ENCODE measurements at places on chromosomes 5 and 9. TPM values are rescaled to one million over a fixed set of nuclear protein-coding genes. Genes with fewer than 3 reads are reported as not detected.
A peak's percentile ranks its signal among the peaks of the same experiment; 100 is the strongest.

GRCh38 chr9:125629446-125629845, 77.6 kb downstream of the MAPKAP1 start:
- no peak for DNase-seq

- DNase-seq, result no peak
These were observed 56.4 kb downstream of the NIPSNAP3B start for GRCh38 chr9:104820336-104820735.

DNA sequence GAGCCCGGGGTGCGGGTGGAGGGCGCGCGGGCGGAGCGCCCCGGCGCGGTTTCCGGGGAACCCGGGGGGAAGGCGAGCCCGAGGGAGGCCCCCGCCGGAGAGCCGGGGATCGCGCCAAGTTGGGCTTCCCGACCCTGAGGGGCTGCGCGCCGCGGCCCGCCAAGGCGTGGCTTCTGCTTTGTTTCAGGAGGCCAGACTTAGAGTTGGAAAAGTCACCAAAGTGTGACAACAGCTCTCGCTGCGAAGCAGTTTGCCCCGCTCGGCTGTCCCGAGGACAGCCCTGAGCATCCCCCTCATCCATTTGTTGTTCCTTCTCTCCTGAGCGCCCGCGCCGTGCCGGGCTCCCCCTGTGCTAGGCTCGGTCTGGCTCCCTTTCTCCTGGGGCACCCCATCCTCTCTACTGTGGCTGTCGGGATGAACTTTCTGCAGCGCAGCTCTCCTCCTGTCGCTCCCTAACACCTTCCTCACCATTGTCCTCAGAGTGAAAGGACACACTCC, 410 bp downstream of the GLIPR2 start:
- DNase-seq, result peak; percentile 43

DNA sequence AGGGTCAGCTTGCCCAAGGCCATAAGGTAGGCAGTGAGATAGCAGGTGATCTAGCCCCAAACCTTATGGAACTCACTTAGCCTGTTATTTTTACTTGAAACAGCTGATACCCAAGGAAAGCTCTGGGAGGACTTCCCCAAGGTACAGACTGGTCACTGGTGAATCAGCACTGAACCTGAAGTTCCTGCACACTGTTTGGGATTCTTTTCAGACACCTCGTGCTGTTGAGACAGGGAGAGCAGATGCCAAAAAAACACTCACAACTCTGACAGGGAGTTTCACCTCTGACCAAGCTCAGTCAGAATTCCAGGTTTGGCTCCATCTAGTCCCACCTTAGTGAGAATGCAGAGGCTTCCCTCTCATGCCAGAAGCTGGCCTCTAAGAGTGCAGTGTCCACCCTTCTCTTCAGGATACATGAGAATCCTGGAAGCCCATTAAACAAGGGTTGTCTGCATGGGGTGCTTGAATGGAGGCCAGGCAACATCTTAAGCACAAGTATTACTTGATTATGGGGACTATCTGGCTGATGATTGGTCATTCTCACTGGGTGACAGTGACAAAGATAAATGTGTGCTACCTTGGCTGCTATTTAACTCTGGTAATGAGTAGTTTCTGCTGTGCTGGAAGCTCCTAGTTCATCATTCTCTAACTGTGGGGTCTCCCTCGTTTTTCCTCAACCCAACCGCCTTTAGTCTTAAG, 122.8 kb upstream of the SLIT3 start:
- no peak for DNase-seq

- DNase-seq, result no peak
These were observed 4.1 kb downstream of the CFAP95 start for GRCh38 chr9:69824499-69825252.

GRCh38 chr5:67437905-67438845, 241.6 kb upstream of the CD180 start:
- DNase-seq, result no peak

Gene FCN1
- polyA plus RNA-seq, result 149 TPM

- DNase-seq, result no peak
These were observed 181.7 kb upstream of the CD180 start for GRCh38 chr5:67378256-67378655.

Gene PRRT1B
- polyA plus RNA-seq, result 1.7 TPM

- no peak for DNase-seq
These were observed 14.1 kb downstream of the PDLIM4 start for GRCh38 chr5:132271251-132272246.

- no peak for DNase-seq
These were observed 1089.2 kb downstream of the PTPRD start for GRCh38 chr9:9523476-9524139.

DNA sequence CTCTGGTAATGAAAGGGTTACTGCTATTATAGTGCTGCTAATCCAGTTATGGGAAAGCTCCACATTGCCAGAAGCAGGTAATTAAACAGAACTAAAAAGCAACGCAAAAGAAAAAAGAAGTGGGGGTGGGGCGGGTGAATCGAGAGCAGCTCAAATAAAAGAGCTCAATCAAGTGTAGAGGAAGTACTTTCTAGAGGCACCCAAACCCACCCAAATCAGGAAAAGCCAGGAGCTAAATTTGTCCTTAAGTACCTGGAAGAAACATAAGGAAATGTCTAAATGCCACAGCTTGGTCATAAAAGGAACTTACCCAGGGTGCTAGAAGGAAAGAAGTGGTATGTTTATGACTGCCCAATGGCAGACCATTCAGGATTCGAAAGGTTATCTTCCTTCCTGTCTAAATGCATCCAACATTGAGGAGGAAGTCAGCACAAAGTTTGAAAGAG, 2.4 kb upstream of the RNF145 start:
- peak; percentile 58 for DNase-seq

Gene BTNL3
- 0.47 TPM for polyA plus RNA-seq

Gene IL4
- not detected for polyA plus RNA-seq

DNA sequence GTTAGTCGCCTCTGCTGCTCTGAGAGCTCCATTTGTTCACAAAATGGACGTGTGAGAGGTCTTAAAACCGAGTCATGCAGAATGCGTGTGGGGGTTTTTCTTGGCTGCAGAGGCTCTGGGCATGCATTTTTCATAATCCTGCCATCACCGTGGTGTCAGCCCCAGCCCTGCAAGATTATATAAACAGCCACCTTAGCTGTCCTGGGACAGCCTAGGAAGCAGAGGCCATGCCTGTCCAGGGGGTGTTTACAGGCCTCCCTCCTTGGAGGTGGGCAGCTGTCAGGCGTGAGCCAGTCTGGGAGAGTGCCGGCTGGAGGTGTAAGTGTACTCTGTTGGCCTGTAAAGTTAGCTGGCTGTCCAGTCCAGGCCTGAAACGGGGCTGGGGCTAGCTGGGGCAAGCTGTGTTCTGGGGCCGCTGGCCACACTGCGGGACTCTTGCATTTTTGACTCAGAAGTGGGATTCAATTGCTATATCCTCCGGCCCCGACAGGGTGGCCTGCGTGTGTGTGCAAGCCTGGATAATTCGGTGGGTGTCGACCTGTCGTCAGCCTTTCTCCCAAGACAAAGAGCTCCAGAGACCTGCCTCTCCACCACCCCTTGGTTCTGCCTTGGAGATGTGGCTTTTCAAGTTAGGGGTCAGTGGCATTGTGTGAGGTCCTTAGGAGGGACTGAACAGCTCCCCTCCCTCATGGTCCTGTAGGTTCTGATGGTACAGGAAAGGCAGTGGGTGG, 2.4 kb downstream of the WNK2 start:
- no peak for DNase-seq

DNA sequence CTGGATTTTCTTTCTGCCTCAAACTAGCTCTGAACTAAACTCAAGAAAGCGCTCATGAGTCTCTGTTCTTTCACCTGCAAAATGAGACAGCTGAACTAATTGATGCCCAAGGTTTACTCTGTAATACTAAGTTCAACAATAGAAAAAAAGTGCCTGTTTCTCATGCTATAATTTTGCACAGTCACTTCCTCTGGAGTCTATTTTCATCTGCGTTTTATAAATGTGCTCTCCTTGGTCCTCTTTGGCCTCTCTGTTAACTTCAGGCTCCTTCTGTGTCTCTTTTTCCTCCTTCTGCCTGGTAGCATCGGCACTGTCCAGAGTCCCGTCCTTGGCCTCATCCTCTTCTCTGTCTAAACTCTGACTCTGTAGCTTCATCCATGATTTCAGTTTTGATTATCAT, 311.9 kb upstream of the TLE4 start:
- no peak for DNase-seq

DNA sequence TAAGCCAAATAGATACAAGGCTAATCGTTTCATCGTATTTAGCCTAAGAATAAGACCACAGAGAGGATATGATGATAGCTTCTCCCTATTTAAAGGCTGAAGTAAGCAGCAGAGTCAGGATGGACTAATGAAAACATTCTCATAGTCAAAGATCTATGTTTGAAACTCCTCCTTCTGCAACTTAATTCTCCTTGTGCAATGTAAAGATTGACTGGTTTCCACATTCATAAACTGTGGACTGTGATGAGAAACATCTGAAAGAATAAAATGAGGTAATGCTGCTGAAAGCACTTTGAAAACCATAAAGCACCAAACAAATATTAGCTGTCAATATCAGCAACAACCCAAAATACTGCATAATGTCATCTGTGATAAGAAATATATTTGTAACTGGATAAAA, 361.9 kb downstream of the CSNK1G3 start:
- DNase-seq, result no peak

- no peak for DNase-seq
These were observed 38.4 kb downstream of the NACC2 start for GRCh38 chr9:136056546-136057235.

DNA sequence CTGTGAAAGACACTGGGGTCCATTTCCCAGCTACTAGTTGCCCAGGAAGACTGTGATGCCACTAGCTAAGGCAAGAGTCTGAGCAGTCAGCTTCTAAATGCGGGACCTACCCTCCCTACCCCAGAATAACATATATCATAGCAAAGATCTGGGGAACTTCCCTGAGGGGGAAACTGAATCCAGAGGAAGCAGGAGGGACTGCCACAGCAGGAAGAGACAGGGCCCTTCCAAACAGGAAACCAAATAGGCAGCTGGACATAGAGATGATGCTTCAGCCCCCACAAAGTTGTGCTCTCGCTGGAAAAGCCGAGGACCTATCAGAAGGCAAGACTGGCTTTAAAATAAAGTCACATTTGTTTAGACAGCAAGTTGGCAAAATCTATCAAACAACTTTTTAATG, 51.1 kb downstream of the KLHL3 start:
- DNase-seq, result no peak

Gene PAX5
- 0.47 TPM for polyA plus RNA-seq

DNA sequence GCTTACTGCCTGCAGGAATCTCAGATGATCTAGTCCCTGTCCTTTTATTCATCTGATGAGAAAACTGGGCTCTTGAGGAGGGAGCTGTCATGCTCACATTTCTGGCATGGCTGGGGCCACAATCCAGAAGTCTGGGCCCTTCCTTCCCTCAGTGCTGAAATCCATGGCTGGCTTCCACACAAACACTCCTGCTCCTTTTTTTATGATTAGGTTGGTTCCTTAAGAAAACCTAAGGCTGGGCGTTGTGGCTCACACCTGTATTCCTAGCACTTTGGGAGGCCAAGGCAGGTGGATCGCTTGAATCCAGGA, 1.3 kb downstream of the ACER2 start:
- no peak for DNase-seq

- no peak for DNase-seq
These were observed 18.7 kb downstream of the KCNIP1 start for GRCh38 chr5:170522211-170523141.

Gene PDZD2
- polyA plus RNA-seq, result 16.2 TPM

GRCh38 chr9:93826905-93827544, 128.1 kb downstream of the BARX1 start:
- DNase-seq, result no peak

- DNase-seq, result no peak
These were observed 53.6 kb downstream of the GADD45G start for GRCh38 chr9:89658401-89658800.

DNA sequence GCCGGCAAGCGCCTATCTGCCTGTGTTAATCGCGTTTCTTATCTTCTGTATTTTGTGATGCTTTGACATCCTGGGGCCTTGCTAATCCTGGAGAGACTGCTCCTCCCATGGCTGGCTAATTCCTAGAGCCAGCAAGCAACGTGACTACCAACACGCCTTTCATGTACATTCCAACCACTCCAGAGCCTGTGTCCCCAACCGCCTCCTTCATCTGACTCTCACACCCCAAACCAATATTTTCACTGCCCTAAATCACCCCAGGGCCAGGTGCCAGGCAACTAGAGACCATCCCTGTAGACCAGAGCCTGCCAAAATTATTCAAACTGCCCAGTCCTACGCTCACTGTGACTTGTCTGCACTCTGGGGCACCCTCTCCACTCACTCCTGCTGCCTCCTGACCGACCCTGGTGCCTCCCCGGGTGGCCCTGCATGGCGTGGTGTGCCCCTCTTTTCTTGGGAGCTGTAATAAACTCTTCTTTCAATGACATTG, 50.5 kb upstream of the COL5A1 start:
- no peak for DNase-seq

- no peak for DNase-seq
These were observed 4.5 kb downstream of the CCDC180 start for GRCh38 chr9:97311798-97312500.

DNA sequence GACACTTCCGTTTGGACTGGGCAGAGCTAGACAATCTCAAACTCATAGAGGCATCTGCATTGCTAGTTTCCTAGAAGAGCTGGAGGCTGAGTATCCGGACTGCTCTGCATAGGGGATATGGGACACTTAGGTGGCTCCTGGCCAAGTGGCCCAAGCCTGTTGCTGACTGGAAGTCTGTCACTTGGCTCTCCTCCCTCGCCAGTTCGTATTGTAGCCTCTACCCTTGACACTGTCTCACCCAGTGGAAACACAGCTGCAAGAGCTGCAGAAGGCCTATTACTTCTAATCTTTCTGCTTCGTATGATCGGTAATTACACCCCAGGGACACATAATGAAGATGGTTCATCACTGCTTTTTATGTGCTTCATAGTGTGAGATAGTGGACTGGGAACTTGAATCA, 34.7 kb downstream of the ITGA1 start:
- DNase-seq, result peak; percentile 93

Gene SLC6A3
- polyA plus RNA-seq, result 1.1 TPM

DNA sequence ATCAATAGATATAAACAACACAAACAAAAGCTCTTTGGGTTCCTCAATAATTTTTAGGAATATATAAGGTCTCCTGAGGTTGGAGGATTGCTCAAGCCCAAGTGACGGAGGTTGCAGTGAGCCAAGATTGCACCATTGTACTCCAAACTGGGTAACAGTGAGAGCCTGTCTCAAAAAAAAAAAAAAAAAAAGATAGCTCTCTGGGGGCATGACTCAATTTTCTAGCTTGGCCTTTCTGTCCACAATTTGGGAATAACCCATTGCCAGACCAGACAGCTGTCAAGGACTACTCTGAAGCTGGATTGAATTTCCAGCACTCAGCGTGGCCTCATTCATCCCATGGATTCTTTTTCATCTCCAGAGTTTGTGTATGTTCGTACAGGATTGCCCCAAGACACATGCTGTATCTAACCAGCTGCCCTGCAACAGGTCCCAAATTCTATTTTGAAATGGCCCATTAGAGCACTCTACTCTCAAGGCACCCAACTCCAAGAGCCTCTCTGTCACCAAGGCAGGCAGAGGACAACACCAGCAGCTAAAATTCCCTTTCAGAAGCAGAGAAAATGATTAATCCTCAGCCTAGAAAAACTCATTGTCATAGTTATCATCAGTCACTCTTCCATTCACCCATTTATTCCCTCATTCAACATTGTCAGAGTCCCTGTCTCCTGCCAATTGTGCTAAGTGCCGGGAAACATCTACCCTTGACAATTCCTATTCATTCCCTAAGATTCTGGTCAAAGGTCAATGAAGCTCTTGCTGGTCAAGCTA, 8.7 kb downstream of the FAM193B start:
- DNase-seq, result no peak

- no peak for DNase-seq
These were observed 138.1 kb downstream of the SV2C start for GRCh38 chr5:76221311-76221710.

Gene ELOVL7
- polyA plus RNA-seq, result 2.9 TPM
